ENCODE measurements at places on chromosomes 6 and 20.

DNA sequence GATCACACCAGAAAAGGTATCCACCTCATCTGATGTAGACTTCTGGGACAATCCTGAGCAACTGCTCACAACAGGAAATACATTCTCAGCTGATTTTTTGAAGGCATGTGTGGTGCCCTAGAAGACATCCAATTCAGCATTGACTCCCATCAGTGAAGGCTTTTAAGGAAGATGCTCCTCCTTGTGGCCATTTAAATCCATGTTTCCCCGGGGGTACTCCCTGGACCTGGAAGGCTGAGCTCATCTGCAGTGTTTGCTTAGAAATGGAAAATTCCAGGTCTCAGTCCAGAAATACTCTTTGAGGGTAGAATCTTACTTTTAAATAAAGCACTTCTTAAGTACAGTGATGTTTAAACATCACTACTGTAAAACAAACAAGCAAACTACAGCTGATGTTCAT lies 195.5 kb upstream of the PDE10A start:
- no peak for DNase-seq

DNA sequence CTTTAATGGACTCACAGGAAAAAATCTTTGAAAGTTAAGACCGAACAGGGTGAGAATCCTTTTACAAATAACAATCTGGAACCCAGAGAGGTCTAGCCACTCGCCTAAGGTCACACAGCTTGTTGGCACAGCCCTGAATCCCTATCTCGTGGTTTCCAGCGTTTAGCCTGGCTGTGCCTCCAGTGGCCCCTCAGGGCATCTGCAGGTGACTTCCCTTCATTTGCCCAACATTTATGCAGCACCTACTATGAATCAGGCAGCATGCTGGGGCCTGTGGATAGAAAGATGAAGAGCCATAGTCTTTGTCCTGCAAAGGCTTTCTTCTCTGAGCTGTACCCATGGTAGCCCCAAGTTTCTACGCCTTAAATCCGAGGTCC lies 2.6 kb upstream of the NR2E1 start:
- no peak for DNase-seq

GRCh38 chr6:160929831-160930230 lies 61.7 kb upstream of the MAP3K4 start:
- DNase-seq: no peak

GRCh38 chr20:740162-740561 lies 28.1 kb downstream of the SLC52A3 start:
- DNase-seq: no peak

GRCh38 chr6:90003941-90004340 lies 109.7 kb downstream of the GJA10 start:
- DNase-seq: no peak

All from LNCaP clone FGC (cell line).